ENCODE measurements at places on chromosomes 5 and 9. TPM values are rescaled to one million over a fixed set of nuclear protein-coding genes. Genes with fewer than 3 reads are reported as not detected.

DNA sequence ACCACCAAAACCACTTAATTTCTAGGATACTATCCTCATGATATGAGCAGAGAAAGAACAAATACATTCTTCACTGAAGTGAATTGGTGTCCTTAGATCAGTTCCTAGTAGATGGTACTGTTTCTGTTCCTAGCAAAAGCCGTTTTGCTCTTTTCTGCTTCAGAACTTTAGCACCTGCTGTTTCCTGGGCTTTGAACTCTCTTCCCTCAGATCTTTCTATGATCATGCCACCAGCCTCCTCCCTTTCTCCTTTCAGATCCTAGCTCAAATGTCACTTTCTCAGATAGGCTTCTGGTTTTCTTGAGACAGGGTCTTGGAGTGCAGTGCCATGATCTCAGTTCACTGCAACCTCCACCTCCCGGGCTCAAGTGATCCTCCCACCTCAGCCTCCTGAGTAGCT lies 118.0 kb downstream of the EGFLAM start:
- no peak for DNase-seq

DNA sequence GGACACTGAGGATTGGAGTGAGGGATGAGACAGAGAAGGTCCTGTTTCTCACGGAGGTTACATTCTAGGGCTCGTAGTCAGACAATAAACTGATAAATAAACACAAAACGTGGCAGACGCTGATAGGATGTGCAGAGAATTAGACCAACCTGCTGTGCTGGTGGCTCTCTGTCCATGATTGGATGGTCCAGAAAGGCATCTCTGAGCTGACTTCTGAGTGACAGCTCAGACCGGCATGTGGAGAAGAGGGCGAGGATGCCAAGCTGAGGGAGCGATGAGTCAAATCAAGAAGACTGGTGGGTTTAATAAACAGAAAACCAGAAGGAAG lies 132.3 kb upstream of the TAF11L2 start:
- no peak for DNase-seq

- no peak for DNase-seq
Measured at GRCh38 chr5:178346607-178347334, 114.2 kb upstream of the PHYKPL start.

- no peak for DNase-seq
Measured at GRCh38 chr5:160310552-160311295, 1.6 kb downstream of the CCNJL start.

GRCh38 chr5:116521173-116521872 lies 53.3 kb downstream of the SEMA6A start:
- DNase-seq, result no peak

GRCh38 chr5:7398596-7399280 lies 2.8 kb downstream of the ADCY2 start:
- DNase-seq, result no peak

Gene CARD6
- 8.7 TPM for total RNA-seq

Gene UBLCP1
- total RNA-seq, result 18.5 TPM

Gene DRD1
- not detected for total RNA-seq

Gene PTCD2
- total RNA-seq, result 8.8 TPM
